ENCODE measurements at places on chromosomes 12 and 14. TPM values are rescaled to one million over a fixed set of nuclear protein-coding genes. Genes with fewer than 3 reads are reported as not detected.

IFNG-AS1 gene
- 3.9 TPM for total RNA-seq

AKAP6 gene
- total RNA-seq, result 76.3 TPM

DNA sequence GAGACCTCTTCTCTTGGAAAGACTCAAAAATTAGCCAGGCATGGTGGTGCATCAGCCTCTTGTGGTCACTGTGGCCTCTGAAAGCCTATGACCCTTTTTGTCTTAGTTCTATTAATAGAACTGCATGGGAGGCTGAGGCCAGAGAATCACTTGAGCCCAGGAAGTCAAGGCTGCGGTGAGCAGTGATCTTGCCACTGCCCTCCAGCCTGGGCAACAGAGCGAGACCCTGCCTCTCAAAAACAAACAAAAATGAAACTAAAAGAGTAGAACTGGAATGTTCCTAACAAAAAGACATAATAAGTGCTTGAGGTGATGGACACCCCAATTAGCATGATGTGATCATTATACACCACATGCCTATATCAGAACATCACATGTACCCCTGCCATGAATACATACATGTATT lies 197.0 kb upstream of the EEA1 start:
- DNase-seq, result no peak

NGB gene
- not detected for total RNA-seq

C1S gene
- total RNA-seq, result 201 TPM

DNA sequence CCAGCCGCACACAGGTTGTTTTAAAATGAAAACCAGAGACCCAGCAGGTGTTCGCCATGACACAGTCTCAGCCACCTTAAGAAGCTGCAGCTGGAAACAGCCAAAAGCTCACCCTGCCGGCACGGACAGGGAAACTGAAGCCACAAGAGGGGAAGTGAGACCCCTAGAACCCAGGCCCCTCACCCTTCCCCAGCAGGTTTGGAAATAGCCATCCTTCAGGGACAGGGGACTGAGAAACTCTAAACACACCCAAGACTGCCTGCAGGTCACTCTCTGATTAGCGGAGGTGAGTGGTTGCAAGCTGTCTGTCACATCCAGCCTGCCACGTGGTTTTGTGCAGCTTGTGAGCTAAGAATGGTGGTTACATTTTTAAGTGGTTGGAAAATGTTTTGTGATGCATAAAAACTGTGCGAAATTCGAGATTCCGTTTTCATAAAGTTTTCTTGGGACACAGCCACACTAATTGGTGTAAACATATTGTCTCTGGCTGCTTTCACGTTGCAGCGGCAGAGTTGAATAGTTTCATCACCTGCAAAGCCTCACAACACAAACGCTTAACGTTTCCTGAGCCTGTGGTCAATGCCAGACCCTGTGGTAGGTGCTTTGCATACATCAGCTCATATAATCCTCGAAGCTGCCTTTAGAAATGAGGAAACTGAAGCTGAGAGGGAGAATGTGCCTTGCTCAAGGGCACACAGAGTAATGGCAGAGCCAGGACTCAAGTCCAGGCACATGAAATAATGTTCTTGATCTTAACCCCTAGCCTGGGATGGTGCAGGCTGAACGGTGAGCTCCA lies 1.7 kb upstream of the SELPLG start:
- DNase-seq, result no peak

TC2N gene
- 7.7 TPM for total RNA-seq

GRCh38 chr12:5588591-5588990 lies 156.7 kb downstream of the NTF3 start:
- no peak for DNase-seq

DNA sequence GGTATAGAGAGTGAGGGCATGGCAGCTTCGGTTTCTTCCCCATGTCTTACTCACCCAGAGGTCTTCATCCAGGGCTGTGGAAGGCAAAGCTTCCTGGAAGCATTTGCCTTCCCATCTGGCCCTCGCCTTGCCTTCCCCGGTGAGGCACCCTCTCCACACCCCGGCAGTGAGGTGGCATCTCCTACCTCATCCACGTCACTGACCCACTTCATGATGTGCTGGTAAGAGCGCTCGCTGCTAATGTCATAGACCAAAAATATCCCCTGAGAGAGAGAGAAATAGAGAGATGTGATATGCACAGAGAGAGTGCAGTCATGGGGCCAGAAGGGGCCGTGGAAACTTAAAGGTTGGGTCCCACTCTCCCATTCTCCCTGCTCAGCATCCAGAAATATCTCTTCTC lies 8.3 kb upstream of the GPX2 start:
- DNase-seq, result no peak

- DNase-seq, result peak; percentile 73
Observed at GRCh38 chr12:55720071-55720564, at the start of gene RDH5. Gene RDH5 (plus strand): TSS chr12:55720393. CDS start chr12:55721185, 792 bp downstream.

DNA sequence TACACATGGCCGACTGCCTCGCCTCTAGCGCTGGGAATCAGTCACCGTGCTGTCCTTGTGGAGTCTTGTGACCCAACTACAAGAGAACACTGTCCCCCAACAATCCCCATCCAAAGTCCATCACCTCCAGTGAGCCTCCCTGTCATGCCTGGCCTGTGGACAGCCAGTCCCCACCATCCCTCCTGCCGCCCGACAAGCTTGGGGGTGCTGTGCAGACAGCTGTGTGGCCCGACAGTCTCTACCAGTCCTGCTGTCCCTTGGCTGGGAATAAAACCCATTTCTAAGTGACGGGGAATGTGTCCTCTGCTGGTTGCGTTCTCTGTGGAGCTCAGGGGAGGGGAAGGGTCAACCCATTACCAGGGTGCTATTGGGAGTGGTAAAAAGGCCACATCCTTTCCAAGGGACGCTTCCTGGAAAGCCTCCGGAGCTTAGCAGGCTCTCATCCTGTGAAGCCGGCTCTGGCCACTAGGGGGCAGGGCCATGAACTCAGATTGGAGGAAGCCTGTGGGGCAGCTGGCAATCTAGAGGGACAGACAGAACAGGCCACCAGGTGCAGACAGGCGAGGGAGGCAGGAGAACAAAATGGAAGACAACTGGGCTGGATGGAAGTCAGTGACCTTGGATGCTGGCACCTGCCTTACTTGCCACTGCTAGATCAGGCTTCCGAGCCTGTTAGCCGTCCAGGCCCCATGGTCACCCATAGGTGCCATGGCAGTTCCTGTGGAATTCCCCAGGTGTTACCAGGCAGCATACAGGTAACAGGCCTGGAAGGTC lies 12.0 kb upstream of the BLTP3B start:
- DNase-seq, result peak; percentile 43

KIF26A gene
- total RNA-seq, result 11.8 TPM

DNA sequence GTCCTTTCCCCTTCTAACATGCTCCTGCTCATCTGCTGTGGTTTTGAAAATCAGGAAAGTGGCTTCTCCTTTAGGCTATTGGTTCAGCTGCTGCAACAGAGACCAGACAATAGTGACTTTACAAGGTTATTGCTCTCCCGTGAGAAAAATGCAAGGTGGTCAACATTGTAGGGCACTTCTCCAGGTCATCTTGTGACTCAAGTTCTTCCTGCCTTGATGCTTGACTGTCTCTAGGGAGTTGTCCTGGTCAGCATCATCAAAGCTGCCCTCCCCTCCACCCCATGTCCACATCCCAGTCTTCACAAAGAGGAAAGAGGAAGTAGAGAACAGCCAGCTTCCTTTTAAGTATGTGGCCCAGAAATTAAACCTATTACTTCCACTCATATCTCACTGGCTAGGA lies 3.9 kb upstream of the TMEM63C start:
- DNase-seq, result no peak

- DNase-seq, result no peak
Observed at GRCh38 chr12:125533434-125534029, 468.3 kb downstream of the AACS start.

GRCh38 chr12:29088611-29089219 lies 60.4 kb upstream of the FAR2 start:
- DNase-seq, result no peak

DNA sequence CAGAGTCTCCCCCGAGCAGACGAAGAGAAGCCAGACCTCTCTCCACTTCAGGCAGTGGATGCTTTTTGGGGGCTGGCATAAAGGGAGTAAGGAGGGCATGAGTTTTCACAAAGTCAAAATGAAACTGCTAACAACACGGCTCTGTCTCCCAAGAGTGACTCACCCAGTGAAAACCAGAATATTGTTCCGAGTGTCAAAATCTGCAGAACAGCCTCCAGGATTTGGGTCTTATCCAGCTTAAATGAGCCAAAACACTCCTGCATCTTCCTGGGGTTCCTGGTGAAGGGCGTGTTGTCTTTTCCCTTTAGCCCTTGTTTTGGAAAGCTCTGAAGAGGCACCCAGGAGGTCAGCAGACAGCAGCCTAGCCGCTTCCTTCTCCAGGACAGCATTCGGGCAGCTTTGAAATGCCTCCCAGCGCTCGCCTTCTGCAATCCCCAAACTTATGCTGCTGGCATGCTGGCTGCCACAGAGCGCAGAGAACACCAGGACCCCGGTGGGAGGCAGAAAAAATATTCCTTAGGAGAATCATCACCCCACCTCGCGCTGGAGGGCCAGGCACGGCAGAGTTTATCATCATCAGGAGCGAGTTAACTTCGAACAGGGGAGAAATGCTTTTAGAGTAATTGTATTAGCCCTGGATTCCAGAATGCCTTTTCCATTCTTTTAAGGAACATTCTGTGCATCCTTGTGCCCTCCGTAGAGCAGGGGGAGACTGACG lies 117.7 kb upstream of the NCOR2 start:
- DNase-seq, result peak; percentile 93

GRCh38 chr12:24584032-24584675 lies 364.7 kb downstream of the BCAT1 start:
- no peak for DNase-seq

VWF gene
- 99.9 TPM for total RNA-seq

DNA sequence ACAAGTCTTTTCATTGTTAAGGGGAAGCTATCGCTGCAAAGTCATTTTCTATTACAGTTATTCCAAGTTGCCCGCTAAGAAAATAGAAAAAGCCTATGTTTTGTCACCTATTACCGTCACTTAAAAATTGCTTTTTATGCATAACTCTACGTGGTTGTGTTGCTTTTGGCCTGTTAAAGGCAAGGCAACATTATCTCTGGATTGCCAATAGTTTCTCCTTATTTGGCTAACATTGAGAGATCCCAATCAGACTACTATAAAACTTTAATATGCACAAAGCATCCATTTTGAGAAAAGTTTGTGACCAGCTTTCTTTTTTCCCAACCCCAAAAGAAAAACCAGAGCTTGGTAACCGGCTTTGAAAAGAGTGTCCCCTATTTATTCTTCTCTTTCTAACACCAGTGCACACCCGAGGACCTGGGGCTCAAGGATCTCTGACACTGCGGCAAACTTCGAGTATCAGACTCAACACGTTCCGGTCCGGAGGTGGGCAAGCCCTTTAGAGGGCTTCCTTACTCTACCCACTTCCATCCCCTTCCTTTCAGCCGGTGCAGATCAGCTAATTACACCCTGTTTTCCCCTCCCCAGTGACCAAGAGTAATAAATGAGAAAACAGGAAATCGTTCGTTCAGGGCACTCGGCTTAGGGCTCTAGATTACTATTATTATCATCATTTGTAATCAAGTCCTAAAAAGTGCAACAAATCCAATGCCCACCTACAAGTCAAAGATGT lies 1.2 kb downstream of the PPP1R12A start:
- DNase-seq, result peak; percentile 35

- no peak for DNase-seq
Observed at GRCh38 chr12:66354291-66354690, 52.0 kb downstream of the HELB start.

DNA sequence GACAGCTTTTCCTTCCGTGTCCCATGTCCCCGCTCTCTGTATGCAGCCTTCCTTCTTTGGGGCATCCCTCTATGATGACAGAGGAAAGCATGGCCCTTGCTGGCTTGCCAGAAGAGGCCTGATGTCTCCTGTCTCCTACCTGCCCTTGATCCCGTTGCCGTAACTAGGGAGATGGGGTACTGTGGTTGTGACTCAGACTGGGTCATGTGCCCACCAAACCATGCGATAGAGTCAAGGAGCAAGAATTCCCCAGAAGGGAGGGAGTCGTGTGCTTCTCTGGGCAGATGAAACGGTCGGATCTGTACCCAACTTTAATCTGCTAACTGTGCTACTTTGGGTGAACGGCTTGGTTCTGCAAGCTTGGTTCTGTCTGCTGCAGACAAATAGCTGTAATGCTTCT lies 99.1 kb upstream of the DYNC1H1 start:
- no peak for DNase-seq

DNA sequence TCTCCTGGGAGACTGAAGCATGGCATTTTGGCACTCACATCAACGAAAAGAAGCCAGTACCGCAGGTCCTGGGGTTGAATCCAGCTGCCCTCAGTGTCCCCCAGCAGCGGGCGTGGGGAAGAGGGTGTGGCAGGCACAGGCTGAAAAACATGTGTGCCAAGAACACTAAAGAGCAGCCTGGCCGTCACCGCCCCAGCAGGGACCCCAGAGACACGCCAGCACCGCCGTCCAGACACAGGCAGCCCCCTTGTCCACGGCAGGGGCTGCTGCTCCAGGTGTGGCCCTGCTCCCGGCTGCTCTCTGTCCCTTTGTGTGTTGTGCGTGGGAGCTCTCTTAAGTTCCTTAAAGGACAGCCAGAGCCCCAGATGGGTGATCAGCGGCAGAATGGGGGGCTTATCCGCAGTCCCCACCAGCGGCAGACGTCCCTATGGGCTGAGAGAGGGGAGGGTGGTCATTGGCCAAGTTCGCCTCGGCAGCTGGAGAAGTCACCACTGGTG lies 556 bp downstream of the PHETA1 start:
- DNase-seq, result no peak

BLTP3B gene
- total RNA-seq, result 104 TPM

- DNase-seq, result no peak
Observed at GRCh38 chr12:45433441-45433868, 217.6 kb downstream of the ANO6 start.

GRCh38 chr12:69653703-69654102 lies 43.0 kb upstream of the LRRC10 start:
- DNase-seq, result no peak

CLEC4D gene
- 1.2 TPM for total RNA-seq

GRCh38 chr12:4050340-4050739 lies 177.1 kb upstream of the PARP11 start:
- DNase-seq, result no peak

- DNase-seq, result no peak
Observed at GRCh38 chr12:100141998-100142850, 450 bp downstream of the BLTP3B start.

- peak; percentile 14 for DNase-seq
Observed at GRCh38 chr12:87883806-87884205, 145.4 kb downstream of the C12orf50 start.

DNA sequence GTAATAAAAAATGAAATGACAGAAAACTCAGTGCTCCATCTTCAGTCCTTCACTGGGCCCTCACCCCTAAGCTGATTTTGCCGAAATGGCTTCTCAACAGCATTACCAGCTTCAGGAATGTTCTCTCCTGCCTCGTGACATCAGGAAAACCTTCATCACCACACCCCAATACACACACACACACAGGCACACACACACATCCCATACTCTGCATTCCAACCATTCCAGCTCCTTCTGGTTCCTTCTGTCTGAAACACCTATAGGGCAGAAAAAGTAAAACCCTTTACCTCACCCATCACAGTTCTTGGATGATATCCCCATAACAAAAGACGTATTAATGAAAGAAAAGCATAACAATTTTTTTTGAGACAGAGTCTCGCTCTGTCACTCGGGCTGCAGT lies 75.9 kb downstream of the CCDC60 start:
- DNase-seq, result no peak

- peak; percentile 66 for DNase-seq
Observed at GRCh38 chr12:1350055-1350933, 244.1 kb downstream of the FBXL14 start.
